Cortex of kidney (tissue), 1 donor: ENCODE measurements at places on chromosomes 3 and 15.

GRCh38 chr3:194259982-194260766 is 91.0 kb downstream of the CPN2 start:
- no peak for DNase-seq

GRCh38 chr15:25738171-25738965 is 124.8 kb downstream of the ATP10A start:
- no peak for DNase-seq

DNA sequence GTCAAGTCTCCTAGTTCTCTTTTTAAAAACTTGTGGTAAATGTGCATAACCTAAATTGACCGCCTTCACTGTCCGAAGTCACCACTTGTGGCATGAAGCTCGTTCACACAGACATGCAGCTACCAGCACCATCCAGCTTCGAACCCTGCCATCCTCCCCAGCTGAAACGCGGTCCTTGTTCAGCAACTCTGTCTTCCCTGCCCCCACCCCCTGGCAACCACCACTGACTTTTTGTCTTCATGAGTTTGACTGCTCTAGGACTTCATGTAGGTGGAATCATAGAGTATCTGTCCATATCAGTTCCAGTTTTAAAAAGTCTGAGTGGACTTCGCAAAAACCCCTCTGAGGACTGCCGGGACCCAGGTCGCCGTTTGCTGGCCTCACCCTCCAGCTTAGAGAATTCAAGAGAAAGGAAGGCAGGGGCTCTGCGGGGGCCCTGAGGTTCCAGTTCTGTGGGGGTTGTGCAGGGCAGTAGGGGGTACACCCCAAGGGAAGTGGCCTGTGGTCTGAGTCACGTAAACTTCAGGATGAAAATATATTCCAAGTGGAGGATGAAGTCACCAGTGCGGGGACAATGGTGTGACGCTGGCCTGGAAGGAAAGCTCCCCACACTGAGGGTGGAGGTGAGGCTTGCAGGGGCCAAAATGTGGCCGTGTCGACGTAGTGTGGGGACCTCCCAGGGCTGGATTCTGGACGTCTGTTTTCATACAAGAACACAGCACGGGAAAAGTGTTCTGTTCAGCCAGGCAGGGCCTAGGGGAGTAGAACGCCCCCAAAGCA is 67.6 kb downstream of the ABTB1 start:
- no peak for DNase-seq

- DNase-seq, result no peak
Measured at GRCh38 chr3:39068556-39068955, 16.7 kb downstream of the WDR48 start.

DNA sequence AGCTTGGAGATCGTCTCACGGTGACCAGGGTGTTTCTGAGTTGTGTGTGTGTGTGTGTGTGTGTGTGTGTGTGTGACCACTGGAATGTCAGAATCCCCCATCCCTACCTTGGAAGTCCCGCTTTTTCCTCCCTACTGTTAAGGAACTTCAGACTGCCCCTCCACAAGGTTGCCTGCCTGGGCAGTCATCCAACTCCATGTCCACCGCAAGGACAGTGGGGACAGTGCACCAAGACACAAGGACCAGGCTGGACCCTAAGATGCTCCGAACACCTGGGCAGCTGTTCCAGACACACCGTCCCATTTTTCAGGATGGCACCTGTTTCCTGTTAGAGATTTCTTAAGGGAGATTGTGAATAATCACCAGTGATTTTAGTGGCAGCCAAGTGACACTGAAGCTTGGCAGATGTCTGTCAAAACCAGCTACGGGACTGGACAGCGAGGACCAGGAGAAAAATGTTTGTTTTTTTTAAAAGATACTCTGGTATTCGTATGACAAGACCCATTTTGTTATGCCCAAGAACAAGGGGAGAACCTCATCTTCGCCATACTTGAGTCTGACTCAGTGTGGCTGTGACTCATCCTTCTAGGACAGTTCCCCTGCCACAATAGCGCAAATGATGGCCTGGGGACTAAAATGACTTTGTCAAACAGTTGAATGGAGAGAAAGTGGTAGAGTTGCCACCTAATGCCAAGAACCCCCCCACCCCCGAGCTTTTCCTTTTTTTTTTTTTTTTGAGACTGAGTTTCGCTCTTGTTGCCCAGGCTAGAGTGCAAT is 15.5 kb downstream of the PAQR9 start:
- no peak for DNase-seq
